IPS DF 19.7 (cell line): ENCODE measurements at places on chromosomes 1 and 21.

GRCh38 chr1:186754542-186755145 lies 74.1 kb upstream of the PLA2G4A start:
- no peak for DNase-seq

DNA sequence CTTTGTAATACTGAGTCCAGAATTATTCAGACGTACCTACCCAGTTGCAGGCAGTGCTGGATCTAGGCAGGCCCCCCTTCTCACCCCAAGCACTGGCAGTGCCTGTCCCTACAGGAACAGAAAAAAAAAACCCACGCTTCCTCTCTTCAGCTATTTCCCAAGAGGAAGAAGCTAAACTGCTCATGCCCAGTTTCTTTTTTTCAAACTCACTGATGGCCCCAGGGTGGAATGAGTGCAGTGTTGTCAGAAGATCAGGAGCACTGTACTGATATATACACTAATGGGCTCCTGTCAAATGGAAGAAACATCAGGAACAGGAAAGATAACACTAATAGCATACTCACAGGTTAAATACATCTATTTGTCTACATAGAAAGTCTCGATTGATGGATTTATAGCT lies 28.2 kb upstream of the DOCK7 start:
- DNase-seq: no peak

DNA sequence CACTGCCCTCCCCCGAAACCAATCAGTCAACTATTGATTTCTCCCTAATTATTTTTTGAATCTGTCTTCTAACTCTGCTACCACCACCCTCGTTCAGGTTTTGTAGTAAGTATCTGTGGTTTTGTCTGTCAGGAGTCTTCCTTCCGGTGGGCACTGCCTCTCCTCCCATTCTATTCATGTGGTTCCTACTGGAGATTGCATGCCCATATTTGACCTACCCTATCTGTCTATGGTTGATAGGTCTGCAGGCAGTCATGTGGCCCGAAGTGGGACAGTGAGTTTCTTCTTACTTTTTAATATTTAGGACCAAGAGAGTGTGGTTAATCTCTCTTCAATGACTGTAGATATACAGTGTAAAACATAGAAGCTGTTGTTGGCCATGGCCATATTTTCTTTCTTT lies 17.8 kb upstream of the MAST2 start:
- no peak for DNase-seq

DNA sequence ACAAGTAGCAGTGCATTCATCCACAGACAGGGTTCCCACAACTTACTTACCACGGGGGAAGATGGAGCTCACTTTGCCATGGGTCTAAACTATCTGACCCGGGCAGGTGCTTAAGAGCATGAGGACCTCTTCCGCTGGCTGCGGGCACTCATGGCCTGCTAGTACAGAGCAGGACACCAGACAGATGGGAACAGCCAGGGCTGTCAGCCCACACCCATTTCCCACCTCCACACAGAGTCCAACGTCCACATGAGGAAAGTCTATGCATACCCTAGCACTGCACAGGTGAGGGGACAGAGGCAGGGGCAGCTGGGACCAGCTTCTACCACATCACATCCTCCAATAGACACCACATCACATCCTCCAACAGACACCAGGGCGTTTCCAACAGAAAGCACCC lies 35.8 kb upstream of the PRDM15 start:
- DNase-seq: no peak

DNA sequence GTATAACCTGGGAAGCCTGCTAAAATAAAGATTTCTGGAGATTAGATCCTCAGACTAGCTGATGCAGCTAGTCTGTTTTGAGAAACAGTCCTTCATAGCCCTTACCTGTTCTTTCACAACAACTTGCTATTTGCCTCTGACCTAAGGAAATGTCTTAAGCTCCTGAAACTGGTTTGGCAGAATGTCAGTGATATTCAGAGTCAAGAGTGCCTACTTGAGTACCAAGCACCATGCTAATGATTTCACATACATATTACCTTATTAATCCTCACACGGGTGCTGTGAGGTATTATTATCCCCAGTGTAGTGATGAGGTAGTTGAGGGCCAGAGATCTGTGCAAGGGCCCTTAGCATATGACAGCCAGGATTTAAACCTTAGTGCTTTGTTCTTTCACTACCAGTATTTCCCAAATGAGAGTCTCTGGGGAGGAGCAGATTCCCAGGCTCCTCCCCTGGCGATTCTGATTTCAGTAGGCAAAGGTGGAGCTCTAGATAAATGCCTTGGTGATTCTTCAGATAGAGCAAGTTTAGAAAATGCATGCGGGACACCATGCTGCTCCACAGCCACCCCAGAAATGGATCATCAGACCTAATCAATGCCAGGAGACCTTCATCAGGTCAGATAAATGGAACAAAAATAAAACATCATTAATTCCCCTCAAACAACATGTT lies 47.4 kb upstream of the WNT2B start:
- DNase-seq: no peak

- no peak for DNase-seq
These were observed 136.9 kb upstream of the ERRFI1 start for GRCh38 chr1:8163039-8163438.

DNA sequence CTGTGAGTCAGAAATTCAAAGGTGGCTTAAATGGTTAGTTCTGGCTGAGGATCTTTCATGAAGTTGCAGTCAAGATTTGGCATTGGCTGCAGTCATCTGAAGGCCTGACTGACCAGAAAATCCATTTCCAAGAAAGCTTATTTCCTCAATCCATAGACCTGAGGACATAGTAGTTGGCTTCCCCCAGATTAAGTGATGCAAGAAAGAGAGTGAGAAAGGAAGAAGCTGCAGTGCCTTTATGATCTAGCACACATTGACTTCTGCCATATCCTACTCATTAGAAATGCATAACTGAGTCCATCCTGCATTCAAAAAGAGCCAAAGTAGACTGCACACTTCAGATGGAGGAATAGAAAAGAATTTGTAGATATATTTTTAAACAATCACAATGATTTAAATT lies 222.6 kb downstream of the COL24A1 start:
- no peak for DNase-seq

DNA sequence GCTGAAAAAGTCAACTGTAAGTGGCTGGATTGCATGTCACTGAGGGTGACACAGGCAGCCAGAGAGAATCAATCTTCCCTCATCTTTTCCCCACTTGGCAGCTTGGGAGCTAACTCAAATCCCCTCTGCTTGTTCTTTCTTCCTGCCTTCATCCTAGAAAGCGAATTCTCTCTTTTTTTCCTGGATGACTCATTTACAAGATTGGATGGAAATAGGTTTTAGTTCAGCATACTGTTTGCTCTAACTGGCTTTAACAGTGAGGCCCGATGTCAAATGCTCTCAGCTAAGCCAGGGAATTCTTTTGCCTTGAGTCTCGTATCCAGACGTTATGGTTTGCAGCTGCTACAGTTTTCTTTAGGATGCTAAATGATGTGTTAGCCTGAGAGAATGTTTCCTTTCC lies 72.7 kb downstream of the HUNK start:
- no peak for DNase-seq

DNA sequence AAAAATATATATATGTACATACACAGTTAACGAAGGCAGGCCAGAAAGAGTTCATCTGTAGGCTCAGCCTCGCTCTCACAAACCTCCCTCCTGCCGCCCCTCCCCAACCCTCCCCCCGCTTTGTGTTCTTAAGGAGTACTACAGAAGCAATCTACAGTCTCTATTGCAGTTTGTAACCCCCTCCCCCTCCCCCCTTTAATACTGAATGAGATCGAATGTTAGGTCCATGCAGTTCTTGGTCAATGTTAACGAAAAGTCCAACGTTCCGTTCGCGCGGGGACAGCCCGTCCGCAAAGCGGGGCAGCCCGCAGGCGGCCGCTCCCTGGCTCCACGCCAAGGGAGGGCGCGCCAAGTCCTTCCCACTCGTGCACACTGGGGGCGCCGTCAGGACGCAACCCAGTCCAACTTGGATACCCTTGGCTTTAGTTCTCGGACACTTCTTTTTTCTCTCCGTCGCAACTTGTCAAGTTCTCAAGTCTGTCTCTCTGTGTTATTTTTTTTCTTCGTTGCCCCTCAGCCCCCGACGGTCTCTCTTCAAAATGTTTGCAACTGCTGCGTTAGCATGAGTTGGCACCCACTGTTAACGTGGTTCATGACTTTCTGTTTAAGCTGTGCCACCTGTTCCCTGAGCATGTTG lies 2.2 kb downstream of the JUN start:
- DNase-seq: no peak

DNA sequence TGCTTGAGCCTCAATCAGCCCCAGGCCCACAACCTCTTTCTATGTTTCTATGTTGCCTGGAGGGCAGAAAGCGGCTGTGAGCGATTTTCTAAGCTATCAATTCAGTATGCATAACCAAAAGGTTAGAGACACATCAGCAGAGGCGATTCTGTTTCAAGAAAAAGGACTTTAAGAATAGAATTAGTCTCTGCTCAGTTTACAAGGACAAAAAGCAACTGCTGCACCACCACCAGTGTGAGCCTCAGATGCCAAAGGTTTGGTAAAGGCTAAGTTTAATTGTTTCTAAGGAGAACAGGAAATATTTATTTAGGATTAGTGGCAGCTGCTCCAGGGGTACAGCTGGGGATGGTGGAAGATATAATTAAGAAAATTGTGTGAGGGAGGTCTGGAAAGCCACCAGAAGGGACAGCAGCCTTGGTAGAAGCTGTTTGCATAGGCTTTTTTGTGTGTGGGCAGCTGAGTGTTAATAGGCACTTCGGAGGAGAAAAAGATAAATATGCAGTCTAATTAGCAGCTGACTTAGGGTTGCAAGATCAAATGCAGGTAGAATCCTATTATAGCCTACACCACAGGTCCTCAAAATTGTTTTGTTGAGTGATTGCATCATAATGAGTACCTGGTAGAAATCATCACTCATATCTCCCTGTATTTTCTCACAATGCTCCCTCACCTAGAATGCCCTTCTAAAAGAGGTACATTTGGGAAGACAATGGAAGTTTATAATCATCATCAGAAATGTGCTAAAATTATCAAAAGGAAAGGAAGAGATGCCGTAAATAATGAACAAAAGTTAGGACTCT lies 35.8 kb downstream of the ZC3H11B start:
- no peak for DNase-seq

DNA sequence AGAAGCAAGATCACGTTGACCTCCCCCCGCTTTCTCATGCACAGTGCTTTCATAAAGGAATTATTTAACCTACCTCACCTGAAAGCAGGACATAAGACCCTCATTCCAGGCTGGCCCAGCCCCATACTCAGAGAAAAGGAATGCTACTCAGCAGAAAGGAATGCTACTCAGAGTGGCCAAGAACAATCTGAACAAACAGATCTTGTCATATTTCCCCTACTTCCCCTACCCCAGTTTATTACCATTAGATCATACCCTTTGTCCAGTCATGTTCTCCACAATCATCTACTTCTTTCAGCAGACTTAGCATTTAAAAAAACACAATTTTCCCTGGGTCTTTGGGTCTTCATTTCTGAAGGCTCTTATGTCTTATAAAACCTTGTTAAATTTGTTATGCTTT lies 89.8 kb downstream of the SLC16A1 start:
- no peak for DNase-seq

DNA sequence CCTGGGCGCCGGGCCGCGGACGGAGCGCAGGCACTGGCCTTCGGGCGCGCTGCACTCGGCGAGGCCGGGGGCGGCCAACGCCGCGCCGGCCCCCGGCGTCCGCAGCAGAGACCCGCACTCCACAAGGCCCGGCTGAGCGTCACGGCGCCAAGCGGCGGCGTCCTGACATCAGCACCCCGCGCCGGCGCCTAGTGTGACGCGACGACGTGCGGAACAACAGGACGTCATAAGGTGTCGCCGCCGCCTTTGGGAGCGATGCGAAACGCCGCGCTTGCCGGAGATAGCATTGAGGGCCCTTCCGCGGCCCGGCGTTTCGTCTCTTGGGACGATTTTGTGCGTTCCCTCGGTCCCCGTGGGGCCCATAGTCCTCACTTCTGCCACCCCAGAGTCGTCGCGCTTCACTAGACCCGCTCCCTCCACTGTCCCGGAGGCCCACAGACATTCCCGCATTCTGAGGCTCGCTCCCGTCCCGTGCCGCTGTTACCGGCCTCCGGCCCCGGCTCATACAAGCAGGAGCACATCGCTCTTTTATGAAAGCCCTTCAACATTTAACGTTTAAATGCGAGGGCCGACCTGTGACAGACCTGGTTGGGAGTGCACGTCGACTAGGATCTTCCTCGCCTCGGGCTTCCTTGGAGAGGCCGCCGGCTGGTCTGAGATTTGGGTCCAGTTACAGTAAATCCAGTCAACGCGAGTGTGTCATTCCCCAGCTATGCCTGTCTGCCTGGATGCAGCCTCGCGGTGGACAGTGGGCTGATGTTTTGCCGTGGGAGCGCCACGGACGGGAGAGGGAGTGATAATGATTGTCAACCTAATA lies at the start of gene SSU72:
Gene SSU72 (minus strand): TSS at position 143 of the 817 bp plus-strand sequence. CDS start 306 bp downstream, outside the sequence.
- DNase-seq: no peak

- peak; percentile 9 for DNase-seq
These were observed 42.4 kb downstream of the CRYAA start for GRCh38 chr21:43211072-43211759.

DNA sequence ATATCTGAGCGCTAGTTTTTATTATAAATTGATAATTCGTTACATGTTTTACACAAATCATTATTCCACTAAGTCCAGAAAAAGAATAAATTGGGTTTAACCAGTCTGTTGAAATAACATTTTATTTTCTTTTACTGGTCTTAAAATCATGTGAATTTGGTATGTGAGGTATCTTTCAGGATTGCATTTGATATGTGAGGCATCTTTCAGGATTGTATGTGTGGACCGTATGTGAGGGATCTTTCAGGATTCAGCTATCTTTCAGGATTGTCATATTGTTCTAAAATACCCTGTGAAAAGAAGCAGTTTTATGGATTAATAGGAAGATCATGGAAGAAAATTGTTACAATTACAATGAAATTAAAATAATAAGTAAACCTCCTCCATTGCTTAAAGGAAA lies 42.9 kb downstream of the USP25 start:
- no peak for DNase-seq

DNA sequence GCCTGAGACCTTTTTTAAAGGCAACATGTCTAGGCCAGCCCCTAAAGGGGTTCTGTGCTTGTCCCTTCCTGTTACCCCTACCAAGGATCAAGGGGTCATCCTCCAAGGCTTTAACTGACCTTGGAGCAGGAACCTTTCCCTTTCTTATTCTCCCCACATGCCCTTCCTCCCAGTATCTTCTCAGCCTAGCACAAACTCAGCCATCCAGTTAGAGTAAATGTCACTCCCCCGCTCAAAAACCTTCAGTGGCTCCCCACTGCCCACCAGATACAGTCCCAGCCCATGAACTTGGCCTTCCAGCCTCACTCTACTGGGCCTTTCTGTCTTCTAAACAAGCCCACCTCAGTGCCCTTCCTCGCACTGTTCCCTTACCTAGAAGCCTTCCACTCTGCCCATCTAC lies 8.8 kb downstream of the C1QB start:
- DNase-seq: no peak

GRCh38 chr1:78360584-78360983 lies 130.2 kb upstream of the PTGFR start:
- DNase-seq: no peak

GRCh38 chr1:34113887-34114286 lies 51.1 kb downstream of the CSMD2 start:
- DNase-seq: peak; percentile 20

GRCh38 chr1:226029093-226029496 lies 30.0 kb upstream of the SDE2 start:
- no peak for DNase-seq

GRCh38 chr1:199272628-199273086 lies 633.8 kb downstream of the PTPRC start:
- no peak for DNase-seq
